Temporal lobe (tissue), 4 donors: ENCODE measurements at places on chromosomes 1 and 21. TPM values are rescaled to one million over a fixed set of nuclear protein-coding genes. Genes with fewer than 3 reads are reported as not detected.

LRRC71 gene
- 0.25 TPM for total RNA-seq

SMIM1 gene
- not detected for total RNA-seq

AQP10 gene
- not detected for total RNA-seq

SPRR2A gene
- not detected for total RNA-seq

SYT6 gene
- total RNA-seq = 13.5 TPM

SLC1A7 gene
- not detected for total RNA-seq

KIF26B gene
- 19.7 TPM for total RNA-seq

ABCA4 gene
- 0.25 TPM for total RNA-seq

CDCA8 gene
- total RNA-seq = 1.2 TPM

CEP104 gene
- 31.0 TPM for total RNA-seq

PPFIA4 gene
- total RNA-seq = 12.3 TPM

GPR161 gene
- 72.0 TPM for total RNA-seq

OR2L5 gene
- total RNA-seq = 0.25 TPM

LEFTY2 gene
- total RNA-seq = under 0.01 TPM

PHTF1 gene
- 19.7 TPM for total RNA-seq

C1orf21 gene
- total RNA-seq = 25.8 TPM
